ENCODE measurements at places on chromosomes 2 and 18. TPM values are rescaled to one million over a fixed set of nuclear protein-coding genes. Genes with fewer than 3 reads are reported as not detected.
A peak's percentile ranks its signal among the peaks of the same experiment; 100 is the strongest.

Gene NYAP2
- not detected for polyA plus RNA-seq

Gene SRD5A2
- 0.10 TPM for polyA plus RNA-seq

Gene EN1
- not detected for polyA plus RNA-seq

DNA sequence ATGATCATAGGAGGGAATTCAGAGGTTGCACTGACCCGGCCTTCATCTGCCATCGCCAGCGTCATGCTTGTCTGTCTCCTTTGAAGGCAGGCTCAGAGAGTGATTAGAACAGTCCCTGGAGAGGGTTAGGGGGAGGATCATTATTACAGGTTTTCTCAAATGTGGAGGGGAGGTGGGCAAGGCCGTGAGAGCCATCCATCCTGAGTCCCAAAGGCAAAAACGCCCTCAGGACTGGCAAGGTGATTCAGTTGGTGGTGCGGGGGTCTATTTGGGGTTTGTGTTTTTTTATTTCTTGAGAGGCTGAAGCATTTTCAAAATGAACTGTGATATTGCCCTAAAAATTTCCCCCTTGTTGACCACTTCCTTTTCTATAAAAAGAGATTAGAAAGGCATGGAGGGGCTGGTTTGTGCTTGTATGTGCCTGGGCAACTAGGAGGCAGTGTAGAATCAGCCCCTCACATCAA is 39.3 kb upstream of the GYPC start:
- no peak for DNase-seq

GRCh38 chr2:1716441-1716840 is 27.9 kb downstream of the PXDN start:
- DNase-seq = no peak

DNA sequence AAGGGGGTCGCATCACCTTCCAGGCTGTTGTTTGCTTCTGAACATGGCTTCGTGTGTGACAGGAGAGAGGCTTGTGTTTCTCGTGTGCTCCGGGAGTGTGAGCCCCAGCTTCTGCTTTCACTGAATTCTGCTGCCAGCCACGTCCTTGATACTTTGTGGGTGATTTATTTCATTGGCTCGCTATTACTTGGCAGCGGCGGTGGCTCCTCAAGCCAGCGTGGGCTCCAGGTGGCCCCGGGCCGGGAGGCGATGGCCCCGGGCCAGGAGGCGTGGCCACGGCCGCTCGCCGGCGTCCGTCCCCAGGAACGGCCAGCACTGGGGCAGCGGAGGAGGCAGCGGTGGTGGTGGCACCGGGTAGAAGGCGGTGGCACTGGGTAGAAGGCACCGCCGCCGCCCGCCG is 63.1 kb downstream of the NAPG start:
- DNase-seq = no peak

GRCh38 chr2:145753041-145753608 is 1233.2 kb upstream of the ZEB2 start:
- no peak for DNase-seq

- DNase-seq = peak; percentile 24
These were observed 40.1 kb upstream of the CLASP1 start for GRCh38 chr2:121689356-121689755.

DNA sequence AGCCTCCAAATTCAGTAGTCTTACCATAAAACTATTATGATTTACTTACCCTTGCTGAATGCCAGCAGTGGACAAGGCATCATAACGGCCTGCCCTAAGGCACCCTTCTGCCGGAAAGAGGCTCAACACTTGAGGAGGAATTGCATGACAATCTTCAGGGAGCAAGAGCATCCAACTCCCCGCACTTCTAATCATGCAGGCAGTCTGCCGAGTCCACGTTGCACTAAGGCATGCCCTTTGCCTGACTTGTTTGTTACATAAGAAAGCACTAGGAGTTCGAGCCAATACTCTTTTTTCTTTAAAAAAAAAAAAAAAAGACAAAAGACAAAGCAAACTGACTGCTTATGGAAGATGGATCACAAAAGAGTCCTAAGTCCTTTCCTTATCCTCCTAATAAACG is 17.9 kb upstream of the SPTBN1 start:
- no peak for DNase-seq

GRCh38 chr2:205361272-205361671 is 321.0 kb upstream of the NRP2 start:
- no peak for DNase-seq
